ENCODE measurements at places on chromosomes 7 and 10.

DNA sequence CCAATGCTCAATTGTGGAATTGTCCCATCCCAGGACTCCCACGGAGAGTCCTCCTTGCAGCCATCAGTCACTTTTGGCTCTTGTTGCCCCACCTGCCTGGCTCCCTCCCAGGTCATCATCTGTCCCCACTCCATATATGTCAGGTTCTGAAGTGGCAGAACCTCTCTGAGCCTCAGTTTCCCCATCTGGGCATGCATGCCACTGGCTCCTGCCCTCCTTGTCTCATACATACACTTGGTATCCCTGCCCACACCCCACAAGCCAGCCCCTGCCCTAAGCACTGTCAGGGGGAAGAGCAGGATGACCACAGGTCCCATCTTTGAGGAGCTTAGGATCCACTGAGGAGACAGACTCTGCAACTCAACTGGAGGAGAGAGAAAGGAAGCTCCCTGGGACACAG, 156.9 kb downstream of the GRID1 start:
- no peak for DNase-seq

DNA sequence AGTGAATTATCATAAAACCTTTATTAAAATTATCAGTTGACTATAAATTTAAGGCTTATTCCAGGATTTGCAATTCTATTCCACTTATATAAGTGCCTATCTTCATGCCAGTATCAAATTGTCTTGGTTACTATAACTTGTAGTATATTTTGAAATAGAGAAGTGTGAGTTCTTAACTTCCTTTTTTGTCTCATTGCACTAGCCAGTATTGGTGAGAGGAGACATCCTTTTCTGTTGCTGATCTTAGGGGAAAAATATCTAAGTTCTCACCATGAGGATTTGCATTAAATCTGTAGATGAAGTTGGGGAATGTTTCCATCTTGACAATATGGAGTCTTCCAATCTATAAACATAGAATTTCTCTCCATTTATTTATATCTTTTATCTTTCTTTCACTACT, 104.2 kb upstream of the MKI67 start:
- no peak for DNase-seq

- DNase-seq, result no peak
Measured at GRCh38 chr10:78828647-78829539, 239.9 kb upstream of the ZMIZ1 start.

- DNase-seq, result peak; percentile 13
Measured at GRCh38 chr10:124522933-124523871, 61.6 kb downstream of the LHPP start.

DNA sequence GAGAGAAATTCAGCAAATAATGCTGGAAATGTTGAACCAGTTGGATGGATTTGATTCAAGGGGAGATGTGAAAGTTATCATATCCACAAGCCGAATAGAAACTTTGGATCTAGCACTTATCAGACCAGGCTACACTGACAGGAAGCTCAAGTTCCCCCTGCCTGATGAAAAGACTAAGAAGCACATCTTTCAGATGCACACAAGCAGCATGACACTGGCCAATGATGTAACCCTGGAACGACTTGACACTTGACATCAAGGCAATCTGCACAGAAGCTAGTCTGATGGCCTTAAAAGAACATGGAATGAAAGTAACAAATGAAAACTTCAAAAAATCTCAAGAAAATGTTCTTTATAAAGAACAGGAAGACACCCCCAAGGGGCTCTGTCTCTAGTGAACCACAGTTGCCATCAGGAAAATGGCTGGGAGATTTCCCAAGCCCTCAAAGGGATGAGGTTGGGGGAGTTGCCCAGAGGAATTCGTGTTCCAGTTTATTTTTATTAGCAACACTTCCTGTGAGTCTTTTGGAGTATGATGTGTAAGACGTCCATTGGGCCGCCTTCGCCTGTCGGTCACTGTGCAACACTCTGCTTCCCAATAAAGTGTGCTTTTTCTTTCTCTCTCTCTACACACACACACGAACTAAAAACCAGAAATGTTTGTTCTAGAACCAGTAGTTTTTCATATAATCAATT, 200.0 kb downstream of the HIBADH start:
- no peak for DNase-seq

DNA sequence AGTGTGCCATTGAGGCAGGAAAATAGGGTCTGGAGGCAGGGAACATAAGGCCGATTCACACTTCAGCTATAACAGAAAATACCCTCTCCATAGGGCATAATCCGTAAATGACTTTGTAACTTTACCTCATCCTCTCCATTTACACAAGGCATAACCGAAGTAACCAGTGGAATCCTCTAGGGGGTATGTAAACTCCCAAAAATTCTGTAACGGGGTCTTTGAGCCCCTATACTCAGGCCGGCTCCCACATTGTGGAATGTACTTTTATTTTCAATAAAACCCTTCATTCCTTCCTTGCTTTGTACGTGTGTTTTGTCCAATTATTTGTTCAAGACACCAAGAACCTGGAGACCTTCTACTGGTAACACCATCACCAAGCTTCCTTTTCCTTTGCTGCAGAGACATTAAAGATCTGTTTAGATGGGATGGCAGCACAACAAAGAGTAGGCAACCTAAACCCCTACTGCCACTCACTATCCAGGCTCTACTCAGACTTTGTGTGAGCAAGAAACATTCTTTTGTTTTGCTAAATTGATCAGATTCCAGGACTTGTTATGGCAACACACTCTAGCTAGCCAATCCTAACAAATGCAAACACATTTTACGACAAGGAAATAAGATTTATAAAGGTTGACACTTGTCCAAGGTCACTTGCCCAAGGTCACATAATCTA, 99.3 kb downstream of the DGKI start:
- peak; percentile 33 for DNase-seq

DNA sequence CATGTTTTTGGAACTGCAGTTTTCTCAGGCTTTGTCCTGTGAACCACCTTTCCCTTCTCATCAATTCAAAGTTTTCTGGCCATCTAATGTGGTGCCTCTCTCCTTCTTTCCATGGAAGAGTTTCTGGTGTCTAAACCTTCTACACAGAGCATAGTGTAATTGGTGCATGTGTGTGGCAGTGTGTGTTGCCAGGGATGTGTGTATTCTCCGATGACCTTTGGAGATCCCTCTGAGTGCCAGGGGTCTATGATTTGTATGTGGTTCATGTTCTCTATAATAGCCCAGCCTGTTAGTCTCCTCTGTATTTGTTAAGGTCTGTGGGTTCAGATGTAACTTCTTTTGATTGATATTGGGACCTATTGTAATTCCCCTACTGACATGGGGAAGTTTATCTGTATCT, 1.5 kb downstream of the TAS2R60 start:
- DNase-seq, result no peak

GRCh38 chr7:88072715-88073055, 138.6 kb downstream of the ADAM22 start:
- no peak for DNase-seq

GRCh38 chr10:21825345-21825744, 178.2 kb downstream of the DNAJC1 start:
- DNase-seq, result no peak

DNA sequence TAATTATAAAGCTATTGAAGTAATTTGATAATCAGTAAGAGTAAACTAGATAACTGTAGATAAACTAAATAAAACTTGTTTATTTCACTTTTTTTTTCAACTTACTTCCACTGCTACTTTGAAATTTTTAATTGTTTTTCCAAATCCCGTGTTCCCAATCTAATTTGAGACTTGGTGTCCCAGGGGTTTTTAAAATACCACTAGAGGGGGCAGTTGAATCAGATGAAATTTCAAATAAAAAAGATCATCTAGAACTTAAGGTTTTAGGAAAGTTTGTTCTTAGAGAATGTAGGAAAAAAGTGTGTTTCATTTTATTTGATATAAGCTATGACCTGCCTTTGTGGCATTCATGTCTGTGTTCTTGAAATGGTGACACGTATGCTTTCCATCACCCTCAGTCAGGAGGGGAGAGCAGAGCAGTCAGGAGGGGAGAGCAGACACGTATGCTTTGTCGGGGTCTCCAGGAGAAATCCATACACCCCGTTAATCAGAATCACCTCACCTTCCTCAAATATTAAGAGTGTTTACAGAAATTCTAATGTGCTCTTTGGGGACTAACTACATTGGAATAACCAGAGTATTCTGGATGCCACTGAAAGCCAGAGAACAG, 49.9 kb downstream of the C10orf67 start:
- DNase-seq, result peak; percentile 16

- peak; percentile 67 for DNase-seq
Measured at GRCh38 chr7:72785166-72785955, 42.6 kb downstream of the TYW1B start.

DNA sequence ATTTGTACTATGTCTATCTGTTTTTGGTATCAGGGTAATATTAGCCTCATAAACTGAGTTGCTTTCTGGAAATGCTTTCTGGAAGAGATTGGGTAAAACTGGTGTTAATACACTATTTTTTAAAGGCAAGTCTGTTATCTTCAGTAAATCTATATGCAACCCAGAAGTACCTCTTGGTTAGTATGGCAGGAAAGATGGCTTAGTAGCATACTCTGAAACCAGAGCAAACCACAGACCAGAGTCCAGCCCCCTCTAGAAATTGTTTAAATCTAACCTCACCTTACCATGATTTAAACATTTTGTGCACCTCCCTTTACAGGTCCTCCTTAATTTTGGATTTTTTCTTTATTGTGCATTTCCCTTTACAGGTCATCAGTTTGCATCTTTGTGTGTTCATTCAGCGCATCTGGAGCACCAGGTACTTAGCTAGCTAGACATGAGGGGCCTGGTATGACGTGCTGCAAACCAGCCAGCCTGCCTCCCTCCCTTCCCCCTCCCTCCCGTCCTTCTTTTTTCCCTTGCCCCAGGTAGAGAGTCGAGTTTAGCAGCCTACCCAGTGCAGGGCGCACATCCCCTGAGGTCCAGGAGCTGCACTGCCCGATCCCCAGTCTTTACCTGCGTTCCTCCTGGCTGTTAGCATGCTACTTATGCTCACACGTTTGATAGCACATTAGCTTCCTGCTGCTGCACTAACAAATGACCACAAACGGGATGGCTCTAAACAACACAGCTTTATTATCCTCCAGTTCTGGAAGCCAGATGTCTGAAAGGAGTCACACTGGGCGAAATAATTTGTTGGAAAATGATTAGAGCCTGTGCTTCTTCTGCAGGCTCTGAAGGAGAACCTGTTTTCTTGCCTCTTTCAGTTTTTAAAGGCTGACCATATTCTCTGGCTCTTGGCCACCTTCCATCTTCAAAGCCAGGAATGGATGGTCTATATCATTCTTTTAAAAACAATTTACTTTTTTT, 299.9 kb upstream of the HABP2 start:
- peak; percentile 67 for DNase-seq

- peak; percentile 38 for DNase-seq
Measured at GRCh38 chr10:84493951-84494848, 165.8 kb downstream of the CCSER2 start.

DNA sequence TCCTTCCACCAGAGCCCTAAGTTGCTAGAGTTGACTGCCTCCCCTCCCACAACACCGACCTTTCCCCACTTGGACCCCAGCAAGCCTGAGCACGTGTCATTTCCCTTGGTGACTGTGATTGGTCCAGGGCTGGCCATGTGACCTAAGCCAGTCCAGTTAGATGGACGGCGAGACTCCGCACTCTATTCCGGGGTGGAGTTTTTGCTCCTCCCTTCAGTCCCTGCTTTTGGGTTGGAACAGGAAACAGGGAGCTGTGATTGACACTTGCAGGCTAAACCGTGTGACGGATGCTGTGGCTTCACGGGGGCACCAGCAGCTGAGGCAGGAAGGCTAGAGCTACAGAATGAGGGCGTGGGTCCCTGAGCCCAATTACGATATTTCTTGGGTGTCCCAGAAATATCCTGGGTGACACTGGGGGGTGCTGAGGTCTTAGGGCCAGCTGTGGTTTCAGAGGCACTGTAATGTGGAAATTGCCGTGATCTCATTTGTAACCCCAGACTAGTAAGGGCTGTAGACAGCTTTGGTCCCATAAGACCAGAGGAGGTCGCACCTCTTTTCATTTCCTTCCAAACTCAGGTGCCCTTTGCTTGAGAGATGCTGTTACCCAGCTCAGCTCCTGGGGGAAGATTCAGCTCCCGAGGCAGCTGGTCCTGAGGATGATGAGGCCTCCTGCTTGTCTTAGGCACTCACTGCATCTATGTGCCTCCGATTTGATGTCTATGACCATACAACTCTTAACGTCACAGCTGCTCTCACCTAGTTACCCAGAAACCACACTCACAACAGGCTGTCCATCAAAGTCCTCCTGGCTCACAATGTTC, 102.7 kb upstream of the NPTX2 start:
- DNase-seq, result no peak

GRCh38 chr10:14659626-14660196, 115.0 kb downstream of the FAM107B start:
- no peak for DNase-seq

DNA sequence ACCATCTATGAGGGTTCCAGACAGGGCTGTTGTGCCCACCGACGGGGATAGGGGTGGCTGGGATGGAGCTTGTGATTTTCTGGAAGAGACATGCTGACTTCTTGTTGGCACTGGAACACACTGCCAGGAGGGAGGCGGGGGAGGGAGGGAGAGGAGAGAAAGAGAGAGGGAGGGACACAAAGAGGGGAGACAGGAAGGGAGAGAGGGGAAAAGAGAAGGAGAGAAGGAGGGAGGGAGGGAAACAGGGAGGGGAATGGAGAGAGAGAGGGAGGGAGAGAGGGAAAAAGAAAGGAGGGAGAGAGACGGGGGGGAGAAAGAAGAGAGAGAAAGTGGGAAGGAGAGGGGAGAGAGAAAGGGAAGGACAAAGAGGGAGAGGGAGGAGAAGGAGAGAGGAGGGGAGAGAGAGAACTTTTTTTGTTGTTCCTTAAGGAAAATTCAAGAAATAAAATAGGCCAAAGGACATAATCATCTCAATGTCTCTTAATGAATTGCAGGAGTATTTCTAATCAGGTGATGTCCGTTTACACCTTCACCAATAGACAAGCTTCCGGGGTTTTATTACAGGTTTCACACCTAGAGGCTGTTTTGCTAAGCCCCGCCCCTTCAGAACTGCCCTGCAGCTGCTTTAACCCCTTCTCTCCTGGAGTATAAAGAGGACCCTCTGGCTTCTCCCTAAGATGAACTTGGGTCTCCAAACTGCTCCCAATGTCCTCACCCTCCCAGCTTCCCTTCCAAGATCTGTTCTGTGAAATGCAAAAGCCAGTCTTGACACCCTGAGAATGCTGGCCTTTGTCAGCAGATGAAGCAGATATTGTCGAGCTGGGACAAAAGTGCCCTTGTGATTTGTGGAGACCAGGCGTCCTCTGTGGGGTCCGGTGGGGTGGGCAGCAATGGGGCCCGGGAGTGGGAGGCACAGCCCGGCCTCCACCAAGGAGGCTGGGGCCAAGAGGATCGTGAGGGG, 82.0 kb upstream of the GTF2IRD1 start:
- no peak for DNase-seq

GRCh38 chr7:48144291-48144768, 26.9 kb upstream of the ABCA13 start:
- no peak for DNase-seq

- peak; percentile 81 for DNase-seq
Measured at GRCh38 chr10:127405221-127405620, 143.9 kb upstream of the NPS start.

- no peak for DNase-seq
Measured at GRCh38 chr7:127536741-127537140, 48.7 kb downstream of the GCC1 start.

- DNase-seq, result no peak
Measured at GRCh38 chr7:157018328-157018996, 8.0 kb upstream of the MNX1 start.

GRCh38 chr7:27745064-27745583, 5.2 kb downstream of the TAX1BP1 start:
- peak; percentile 79 for DNase-seq

- no peak for DNase-seq
Measured at GRCh38 chr10:63375458-63375857, 90.3 kb downstream of the JMJD1C start.
